Inflammatory macrophage treated with lipopolysaccharide for 1 hour (primary cell): ENCODE measurements at places on chromosomes 7 and 10.

GRCh38 chr10:74156919-74157289 is 5.9 kb downstream of the ADK start:
- DNase-seq = no peak

- DNase-seq = no peak
Observed at GRCh38 chr10:114485696-114486400, 81.5 kb upstream of the AFAP1L2 start.

DNA sequence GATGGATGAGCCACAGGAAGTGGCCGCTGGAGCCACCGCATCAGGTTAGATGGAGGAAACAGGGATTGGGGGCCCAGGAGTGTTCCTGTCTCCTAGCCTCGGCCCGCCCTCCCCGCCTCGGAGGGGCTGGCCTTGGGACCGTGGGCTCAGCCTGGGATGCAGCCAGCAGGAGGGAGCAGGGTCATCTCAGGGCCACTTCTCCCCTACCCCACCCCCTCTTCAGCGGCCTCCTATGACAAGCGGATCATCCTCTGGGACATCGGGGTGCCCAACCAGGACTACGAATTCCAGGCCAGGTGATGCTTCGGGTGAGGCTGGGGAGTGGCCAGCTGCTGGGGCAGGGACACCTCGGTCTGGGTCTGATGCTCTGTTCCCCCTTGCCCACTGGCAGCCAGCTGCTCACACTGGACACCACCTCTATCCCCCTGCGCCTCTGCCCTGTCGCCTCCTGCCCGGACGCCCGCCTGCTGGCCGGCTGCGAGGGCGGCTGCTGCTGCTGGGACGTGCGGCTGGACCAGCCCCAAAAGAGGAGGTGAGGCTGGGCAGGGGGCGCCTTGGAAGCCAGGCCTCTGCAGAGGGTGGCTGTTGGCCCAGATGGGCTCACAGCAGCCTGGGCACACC is 4.7 kb downstream of the LRWD1 start:
- DNase-seq = no peak

DNA sequence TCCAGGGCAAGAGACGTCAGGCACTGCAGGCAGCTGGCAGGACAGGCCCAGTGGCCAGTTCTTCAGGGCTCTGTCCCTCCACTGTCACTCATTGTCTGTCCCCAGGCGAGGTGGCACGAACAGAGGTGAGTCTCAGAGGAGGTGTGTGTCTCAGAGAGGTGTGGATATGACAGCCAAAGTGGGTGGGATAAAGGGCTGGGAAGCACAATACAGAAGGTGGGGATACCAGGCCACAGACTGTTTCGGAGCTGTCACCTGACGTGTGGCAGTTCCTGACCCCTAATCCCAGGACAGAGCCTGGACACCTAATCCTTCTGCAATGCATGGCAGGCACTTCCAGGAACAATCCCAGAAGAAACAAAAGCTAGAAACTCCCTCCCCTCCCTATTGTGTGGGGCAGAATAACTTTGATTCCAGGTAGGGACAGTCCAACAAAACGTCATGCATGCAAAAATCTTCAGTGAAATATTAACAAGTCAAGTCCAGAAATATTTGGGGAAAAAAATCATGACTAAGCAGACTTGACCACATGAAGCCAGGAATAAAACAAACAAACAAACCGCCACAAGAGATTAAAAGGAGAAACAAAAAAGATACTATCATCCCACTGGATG is 11.6 kb downstream of the KLRG2 start:
- DNase-seq = no peak

DNA sequence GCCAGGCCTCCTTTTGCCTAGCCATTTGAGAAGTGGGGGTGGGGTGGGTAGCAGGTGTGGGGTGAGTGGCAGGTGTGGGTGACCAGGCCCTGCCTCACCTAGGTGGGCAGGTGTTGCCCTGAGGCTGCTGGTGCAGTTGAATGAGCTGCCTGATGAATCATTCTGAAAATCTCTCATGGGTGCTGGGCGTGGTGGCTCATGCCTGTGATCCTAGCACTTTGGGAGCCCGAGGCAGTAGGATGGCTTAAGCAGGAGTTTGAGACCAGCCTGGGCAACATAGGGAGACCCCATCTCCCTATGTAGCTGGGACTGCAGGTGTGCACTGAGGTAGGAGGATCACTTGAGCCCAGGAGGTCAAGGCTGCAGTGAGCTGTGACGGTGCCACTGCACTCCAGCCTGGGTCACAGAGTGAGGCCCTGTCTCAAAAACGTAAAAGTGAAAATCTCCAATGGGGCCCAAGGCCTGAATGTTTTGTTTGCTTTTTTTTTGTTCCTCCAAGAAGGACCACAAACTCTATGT is 17.7 kb downstream of the TSPAN14 start:
- no peak for DNase-seq

- no peak for DNase-seq
Observed at GRCh38 chr7:145020454-145020853, 184.6 kb upstream of the TPK1 start.

GRCh38 chr10:112362833-112363232 is 11.1 kb upstream of the ACSL5 start:
- no peak for DNase-seq

DNA sequence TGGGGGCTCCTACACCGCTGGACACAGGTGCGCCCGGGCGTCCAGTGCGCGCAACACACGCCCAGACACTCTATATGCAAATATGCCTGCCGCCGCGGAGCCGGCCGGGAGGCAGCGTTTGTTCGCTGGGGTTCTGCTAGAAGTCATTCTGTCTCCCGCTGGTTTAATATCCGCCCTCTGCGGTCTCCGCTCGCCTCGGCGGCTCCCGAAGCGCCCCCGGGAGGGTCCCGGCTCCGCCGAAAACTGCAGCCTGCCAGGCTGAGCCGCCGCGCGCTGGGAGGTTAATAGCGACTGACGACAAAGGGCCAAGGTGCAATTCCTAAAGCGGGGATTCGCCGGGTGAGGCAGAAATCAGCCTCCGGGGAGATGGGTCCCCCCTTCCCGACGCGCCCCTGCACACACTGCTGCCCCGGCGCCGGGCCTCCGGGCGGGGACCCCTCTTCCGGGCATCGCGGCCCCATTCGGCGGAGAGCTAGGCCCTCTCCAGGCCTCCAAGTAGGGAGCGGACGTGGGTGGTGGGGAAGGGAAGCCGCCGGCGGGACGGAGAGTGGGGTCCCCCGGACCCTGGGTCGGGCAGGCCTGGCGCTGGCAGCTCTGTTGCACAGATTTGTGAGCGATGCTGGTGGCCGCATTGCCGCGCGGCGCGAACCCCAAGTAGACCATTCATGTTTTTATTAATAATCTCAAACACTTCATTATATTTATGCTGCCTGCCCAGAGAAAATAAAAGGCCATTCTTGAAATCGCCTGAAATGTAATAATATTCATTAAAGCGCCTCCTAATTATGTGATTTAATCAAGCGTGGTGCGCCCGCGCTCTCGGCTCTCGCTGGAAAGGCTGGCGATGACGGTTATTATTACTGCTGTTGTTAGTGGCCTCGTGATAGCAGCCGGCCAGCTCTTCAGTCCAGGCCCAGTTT is 9.1 kb downstream of the EN2 start:
- DNase-seq = no peak

GRCh38 chr10:4315551-4315950 is 510.5 kb upstream of the AKR1E2 start:
- no peak for DNase-seq

- DNase-seq = no peak
Observed at GRCh38 chr10:78964952-78965633, 103.7 kb upstream of the ZMIZ1 start.

DNA sequence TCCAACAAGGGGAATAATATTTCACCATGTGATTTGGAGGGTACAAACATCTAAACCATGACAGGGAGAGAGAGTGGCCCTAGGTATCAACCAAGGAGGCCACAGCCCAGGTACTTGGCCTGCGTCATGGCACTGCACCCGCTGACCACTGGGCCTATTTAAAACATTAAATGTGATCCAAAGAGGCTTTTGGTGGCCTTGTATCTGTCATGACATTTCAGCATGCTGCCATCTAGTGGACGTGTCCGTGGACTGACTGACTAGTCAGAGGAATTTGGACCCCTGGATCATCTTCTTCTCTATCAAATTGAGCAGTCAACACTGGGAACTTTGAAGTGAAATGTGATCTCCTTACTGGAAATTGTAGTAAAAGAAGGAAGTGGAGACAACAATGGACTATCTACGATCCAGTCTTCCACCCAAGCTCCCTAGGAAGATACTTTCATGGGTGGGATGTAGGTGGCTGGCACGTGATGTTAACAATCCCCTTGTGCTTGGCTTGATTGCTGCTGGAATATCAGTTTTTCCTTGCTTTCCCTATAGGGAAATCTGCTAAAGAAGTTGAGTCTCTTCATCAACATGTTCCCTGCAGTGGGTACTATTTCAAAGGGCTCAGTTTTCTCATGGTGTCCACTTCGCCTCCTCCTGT is 24.6 kb upstream of the ITGA8 start:
- DNase-seq = peak; percentile 61

DNA sequence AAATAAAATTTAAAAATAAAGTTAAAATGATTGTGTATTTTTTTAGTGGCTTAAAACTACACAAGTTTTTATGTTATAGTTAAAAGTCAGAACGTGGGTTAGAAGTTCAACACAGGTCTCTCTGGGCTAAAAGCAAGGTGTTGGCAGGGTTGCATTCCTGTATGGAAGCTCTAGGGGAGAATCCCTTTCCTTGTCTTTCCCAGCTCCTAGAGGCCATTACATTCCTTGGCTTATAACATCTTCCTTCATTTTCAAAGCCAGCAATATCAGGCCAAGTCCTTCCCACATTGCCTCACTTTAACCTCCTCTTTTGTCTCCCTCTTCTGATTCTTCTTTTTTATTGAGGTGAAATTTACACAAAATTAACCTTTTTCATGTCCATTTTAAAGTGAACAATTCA is 52.4 kb upstream of the EEPD1 start:
- no peak for DNase-seq

- DNase-seq = no peak
Observed at GRCh38 chr7:148340438-148341280, 249.9 kb upstream of the C7orf33 start.

GRCh38 chr7:88146616-88147015 is 73.2 kb downstream of the SRI start:
- DNase-seq = no peak

- DNase-seq = no peak
Observed at GRCh38 chr10:118970770-118971169, 58.7 kb upstream of the NANOS1 start.

GRCh38 chr10:35172574-35172973 is 45.9 kb downstream of the CREM start:
- DNase-seq = no peak

DNA sequence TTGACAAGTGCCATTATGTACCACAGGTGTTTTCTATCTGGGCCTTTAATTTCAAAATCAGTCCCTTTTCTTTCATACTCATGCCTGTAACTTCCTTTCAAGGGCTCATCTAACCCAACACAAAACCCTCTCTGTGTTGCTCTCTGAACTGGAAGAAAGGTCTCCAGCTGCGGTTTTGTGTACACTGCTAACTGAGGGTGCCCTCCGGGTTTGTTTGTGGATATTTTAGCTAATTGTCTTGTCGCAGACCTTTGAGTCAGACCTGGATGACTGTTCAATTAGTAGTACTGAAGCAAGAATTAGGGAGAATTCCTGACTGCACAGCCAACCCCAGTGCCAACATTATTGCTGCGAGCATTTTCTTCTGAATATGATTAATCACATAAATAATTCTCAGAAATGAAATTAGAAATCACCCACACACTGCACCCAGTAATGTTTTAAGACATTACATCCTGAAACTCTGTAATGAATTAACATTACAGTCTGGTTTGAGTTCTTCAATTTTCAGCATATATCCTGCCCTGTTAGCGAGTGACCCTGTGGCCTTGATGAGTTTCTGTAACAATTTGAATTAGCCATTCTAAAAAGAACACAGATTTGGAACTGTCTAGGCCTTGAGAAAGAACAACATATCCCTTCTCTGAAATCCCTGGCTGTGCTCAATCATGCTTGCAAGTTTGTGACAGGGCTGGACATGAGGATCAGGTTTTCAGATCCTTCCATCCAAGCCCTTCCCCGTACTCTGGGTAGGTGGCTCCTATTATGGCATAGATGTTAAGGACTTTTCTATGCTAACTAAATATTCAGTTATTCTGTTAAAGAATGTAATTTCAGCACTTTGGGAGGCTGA is 460.1 kb downstream of the PLXDC2 start:
- DNase-seq = no peak

DNA sequence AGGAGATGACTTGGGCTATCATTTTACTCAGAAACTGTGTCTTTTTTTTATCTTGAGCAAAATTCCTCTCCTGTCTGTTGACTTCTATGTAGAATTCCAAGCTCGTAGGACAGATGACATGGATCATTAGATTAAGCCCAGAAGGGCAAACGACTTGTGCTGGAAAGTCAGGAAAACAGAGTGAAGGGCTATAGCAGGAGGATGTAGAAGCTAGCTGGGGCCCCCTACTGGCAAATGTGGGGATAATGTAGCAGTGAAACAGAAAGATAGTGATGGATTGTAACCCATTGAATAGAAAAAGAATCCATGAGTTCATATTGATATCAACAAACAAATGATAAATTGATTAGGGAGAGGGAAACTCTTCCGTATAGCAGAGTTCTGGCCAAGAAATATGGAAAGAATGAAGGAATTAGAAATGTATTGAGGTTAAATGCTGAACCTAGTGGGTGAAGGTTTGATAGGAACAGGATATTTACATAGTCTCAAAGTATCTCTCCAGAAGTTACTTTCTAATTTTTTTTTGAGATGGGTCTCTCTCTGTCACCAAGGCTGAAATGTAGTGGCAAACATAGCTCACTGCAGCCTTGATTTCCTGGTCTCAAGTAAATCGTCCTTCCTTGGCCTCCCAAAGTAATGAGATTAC is 103.6 kb downstream of the LYZL1 start:
- DNase-seq = peak; percentile 65

- DNase-seq = peak; percentile 56
Observed at GRCh38 chr7:128863433-128863989, 855 bp downstream of the ATP6V1F start.

GRCh38 chr10:121926671-121927317 is 1.0 kb downstream of the ATE1 start:
- no peak for DNase-seq

- no peak for DNase-seq
Observed at GRCh38 chr7:87113077-87113476, 39.2 kb upstream of the DMTF1 start.

- no peak for DNase-seq
Observed at GRCh38 chr7:52726493-52726892, 308.9 kb upstream of the POM121L12 start.

DNA sequence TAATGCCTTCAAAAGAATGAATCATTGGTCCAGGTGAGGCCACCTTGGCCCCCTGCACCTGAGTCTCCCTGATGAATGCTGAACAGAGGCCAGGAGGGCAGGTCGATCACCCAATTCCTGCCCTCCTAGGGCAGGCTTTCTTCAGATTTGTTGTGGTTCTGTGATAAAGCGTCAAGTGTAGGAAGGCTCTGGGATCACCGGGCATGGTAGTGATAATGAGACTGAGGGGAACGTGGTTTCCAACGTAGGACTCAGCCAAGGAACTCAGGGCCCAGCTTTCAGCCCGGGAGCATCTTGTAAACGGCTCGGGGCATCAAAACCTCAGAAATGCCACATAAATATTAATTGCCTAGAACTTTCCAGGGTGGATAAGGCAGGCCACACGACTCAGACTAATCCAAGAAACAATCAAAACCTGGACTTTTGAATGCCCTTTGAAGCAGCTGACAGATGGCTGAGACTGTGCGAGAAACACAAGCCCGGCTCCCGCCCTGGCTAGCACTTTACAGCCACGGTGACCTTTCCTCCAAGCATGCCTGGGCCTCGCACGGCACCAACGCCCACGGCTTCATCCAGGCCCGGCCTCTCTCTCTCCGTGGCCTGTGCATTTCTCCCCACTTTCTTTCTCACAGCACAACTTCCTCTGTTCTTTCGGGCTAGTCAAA is 239.3 kb upstream of the GRB10 start:
- DNase-seq = no peak

GRCh38 chr10:110137142-110137545 is 70.3 kb upstream of the MXI1 start:
- peak; percentile 93 for DNase-seq
